Suppressor macrophage (primary cell): ENCODE measurements at places on chromosomes 1 and 21.
A peak's percentile ranks its signal among the peaks of the same experiment; 100 is the strongest.

DNA sequence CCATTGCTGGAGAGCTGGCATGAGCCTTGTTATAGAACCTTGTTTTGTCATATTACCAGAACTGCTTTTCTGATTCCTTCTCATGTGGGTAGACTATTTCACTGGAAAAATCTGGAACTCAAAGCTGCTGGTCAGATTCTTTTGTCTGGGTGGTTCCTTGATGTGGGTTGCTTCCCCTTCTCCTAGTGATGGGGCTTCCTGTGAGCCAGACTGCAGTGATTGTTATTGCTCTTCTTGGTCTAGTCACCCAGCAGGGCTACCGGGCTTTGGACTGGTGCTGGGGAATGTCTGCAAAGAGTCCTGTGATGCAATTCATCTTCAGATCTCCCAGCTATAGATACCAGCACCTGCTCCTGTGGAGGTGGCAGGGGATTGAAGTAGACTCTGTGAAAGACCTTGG is 59.4 kb downstream of the GPR137B start:
- peak; percentile 35 for DNase-seq

DNA sequence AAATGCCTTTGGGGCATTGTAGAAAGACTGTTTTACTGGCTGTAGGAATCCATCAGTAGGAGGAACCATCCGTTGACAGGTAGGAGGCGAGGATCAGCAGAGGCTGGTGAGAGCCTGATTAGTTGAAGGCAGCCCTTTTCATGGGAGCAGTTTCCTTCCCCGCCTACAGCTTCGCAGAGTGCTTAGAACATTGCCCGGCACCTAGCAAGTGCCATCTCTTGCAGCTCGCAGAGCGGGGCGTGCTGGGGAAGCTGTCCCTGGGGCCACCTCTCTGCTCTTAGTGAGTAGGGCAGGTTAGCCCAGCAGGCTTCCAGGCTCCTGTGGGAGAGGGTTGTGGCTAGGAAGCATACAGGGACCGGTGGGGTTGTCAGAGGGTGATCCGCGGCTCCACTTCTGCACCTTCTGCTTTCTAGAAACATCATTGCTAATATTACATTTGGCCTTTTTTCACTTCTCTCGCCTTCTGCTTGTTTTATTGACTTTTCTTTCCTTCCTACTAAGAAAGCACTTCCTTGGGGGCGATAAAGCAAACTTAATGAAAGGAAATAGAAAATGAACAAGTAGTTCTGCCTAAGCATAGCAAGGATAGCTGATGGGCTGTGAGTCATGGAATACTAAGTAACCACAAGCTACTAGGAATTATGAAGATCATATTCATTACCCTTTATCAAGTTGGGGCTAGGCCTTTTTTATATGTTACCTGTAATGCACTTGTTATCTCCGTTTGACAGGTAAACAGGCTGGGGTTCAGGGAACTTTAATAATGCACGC is 176.7 kb downstream of the GALNT2 start:
- DNase-seq, result no peak

GRCh38 chr1:55206210-55206609 is 9.0 kb downstream of the USP24 start:
- no peak for DNase-seq

DNA sequence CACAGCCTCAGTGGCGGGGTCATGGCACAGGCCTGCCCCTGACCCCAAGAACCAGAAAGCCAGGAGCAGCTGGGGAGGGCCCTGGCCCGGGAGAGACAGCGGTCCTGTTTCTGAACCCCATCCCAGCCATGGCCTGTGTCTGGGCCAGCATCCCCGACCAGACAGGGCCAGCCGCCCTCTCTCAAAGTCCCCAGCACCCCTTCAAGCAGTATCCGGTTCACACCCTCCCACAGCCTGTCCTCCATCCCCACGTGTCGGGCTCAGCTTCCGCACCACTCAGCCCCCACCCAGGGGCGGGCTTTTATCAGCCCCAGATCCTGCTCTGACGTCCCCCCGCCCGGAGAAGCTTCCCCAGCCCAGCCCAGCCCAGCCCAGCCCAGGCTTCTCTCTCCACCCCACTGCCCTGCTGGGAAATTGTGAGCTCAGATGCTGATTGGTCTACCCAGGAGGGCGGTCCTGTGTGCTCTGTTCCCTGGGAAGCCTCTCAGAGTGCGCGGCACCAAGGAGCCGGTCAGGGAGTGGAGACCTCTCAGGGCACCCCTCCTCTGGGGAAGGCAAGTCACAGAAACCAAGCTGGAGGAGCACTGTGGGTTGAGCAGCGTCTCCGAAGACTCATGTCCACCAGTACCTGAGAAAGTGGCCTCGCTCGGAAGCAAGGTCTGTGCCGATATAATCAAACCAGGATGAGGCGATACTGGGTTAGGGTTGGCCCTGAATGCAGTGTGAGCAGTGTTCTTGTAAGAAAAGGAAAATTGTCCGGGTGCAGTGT is 4.7 kb upstream of the FAAP20 start:
- DNase-seq, result peak; percentile 94

GRCh38 chr1:208476846-208477170 is 232.6 kb upstream of the PLXNA2 start:
- DNase-seq, result no peak

- DNase-seq, result no peak
Observed at GRCh38 chr1:24960071-24960801, 30.2 kb upstream of the RUNX3 start.

DNA sequence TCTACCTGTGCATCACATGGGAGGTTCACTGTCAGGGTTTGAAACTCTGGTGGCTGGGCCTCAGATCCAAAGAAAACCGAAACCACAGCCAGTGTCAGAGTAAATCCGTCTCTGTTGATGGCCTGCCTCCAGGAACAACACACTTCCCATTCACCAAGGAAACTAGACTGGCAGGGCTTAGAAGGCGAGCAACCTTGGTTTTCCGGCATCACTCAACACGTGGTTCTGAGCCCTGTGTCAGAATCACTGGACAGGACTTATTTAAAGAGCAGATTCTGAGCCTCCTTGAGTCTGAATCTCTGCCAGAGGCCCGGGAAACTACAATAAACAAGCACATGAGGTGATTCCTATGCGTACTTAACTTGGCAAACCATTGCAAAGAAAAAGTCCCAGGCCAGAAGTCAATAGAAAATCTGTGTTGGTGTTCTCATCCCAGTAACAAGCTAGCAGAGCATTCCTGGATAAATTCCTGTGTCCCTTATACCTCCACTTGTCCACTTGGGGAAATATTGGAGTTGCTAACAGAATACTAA is 70.0 kb downstream of the KCTD3 start:
- no peak for DNase-seq

- DNase-seq, result no peak
Observed at GRCh38 chr1:246001837-246002230, 505.2 kb downstream of the SMYD3 start.

DNA sequence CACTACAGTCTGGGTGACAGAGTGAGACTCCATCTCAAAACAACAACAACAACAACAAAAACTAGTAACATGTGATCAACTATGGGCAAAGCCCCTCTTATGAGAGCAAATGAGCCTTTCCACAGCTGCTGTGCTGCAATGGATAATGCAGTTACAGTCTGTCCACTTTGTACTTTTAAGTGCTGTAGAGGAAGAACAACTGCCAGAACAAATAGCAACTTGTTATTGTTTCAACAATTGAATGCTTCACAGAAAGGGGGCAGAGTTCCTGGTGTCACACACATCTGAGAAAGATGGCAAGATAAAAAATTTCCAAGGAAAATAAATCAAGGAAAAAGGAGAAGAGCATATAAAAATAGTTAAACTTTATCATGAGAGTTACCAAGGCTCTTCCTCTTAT is 243.6 kb upstream of the DMRTA2 start:
- no peak for DNase-seq

DNA sequence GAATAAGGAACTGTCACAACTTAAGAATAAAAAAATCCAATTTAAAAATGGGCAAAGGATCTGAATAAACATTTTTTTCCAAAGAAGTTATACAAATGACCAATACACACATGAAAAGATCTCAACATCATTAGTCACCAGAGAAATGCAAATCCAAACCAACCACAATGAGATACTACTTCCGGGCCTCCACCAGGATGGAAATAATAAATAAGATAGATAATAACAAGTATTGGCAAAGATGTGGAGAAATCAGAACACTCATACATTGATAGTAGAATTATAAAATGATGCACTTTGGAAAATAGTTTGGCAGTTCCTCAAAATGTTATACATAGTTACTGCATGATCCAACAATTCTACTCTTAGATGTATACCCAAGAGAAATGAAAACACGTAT is 18.7 kb downstream of the ZSWIM5 start:
- DNase-seq, result no peak

GRCh38 chr1:38241594-38242334 is 195.2 kb upstream of the POU3F1 start:
- no peak for DNase-seq

GRCh38 chr1:163928651-163929050 is 606.9 kb downstream of the NUF2 start:
- DNase-seq, result no peak

GRCh38 chr1:167721617-167722151 is at the start of gene MPZL1:
Gene MPZL1 (plus strand): TSS chr1:167721982. CDS start chr1:167722152, 170 bp downstream.
- DNase-seq, result peak; percentile 96

DNA sequence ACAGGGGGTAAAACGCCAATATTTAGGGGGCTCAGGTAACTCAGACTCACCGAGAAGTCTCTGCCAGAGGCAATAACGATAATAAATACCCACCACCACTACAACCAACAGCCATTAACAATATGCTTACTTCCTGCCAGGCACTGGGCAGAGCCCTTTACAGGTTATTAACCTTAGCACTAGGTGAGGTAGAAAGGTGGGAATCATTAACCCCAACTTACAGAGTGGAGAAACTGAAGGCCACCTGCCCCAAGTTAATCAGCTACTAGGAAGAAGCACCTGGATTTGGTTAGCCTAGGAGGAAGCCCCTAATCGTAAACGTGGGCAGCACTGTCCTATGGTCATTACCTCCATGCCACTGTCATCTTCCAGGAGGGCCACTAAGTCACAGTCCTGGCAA is 110.0 kb downstream of the UBR4 start:
- no peak for DNase-seq

GRCh38 chr1:67685067-67685557 is at the start of gene GADD45A:
Gene GADD45A (plus strand): TSS chr1:67685201. CDS start chr1:67685495, 294 bp downstream.
- DNase-seq, result peak; percentile 98

DNA sequence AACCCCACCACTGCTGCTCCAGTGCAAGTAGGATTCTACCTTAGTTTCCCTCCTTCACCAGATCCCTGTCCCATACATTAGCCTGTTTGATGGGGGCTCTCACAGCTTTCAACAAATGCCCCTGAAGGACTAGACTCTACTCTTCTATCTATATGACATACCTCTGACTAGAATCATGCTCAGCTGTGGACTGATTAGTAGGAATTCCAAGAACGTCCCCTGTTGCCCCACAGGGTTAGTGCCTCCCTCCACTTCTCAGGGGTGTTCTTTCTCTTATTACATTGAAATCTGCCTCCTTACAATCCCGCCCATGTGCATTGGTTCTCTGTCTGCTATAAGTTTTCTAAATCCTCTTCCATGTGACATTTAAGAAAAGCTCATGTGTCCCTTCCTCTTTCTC is 375.9 kb upstream of the DUSP10 start:
- no peak for DNase-seq

DNA sequence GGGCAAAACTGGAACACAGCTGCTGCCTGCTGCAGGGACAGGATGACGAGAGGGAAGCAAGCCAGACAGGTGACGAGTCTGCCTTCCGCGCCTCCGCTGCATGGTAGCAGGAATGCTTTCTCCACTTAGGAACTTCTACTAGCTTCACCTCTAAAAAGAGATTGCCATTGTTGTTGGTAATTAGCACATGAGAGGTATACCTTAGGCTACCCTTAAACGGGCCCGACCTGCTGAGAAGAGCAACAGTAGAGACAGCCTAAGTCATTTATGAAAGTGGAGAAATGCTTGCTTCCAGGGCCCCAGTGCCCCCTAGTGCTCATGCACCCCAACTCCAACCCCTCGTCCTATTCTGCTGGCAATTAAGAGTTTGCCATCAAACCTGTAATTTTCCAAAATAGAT is 96.9 kb upstream of the AKT3 start:
- DNase-seq, result no peak

DNA sequence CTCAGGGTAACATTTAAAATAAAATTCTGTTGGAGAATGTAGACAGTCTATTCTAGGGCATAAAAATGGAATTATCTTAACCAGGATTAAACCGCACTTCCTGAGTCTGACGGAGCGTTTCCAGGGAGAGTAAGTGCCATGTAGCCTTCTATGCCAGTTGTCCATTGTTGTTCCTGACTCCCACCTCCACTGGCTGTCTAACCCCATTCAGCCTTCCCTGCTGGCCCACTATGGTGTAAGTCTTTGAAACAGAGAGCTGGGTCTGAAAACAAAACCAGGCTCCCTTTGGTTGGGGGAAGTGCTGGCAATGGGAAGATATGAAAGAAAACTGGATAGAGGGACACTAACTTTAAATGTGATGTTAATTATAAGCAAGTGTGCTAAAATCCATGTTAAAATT is 71.2 kb upstream of the CNN3 start:
- DNase-seq, result no peak

DNA sequence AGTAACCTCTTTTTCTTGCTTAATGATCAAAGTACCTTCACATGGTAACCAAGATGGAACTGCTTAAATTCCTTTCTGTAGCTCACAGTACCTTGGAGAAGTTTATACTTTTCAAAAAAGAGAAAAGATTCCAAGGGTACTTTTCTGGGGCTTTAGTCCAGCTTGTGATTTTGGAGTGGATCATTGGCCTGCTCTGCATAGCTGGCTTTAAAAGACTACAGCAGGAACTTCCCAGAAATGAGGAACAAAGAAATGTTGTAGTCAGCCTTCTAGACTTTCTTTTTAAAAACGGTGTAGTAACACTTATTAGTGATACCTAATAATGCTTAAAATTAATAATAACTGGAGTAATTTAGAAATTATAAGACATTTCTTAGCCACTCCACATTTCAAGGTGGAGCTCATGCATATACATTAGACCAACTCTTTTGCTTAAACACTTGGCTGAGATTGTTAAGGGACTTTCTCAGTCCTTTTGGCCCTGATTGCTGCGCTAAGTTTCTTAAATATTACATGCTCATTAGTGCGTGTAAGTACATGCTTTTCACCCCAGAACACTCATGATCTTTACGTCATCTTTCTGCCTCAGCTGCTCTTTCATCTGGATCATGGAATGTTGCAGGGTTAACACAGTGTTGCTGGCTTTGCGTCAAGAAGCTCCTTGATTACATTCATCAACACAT is 57.3 kb downstream of the SDCCAG8 start:
- DNase-seq, result peak; percentile 33

- peak; percentile 65 for DNase-seq
Observed at GRCh38 chr1:76254104-76255030, 179.8 kb downstream of the ST6GALNAC3 start.

- DNase-seq, result no peak
Observed at GRCh38 chr1:244106176-244106575, 55.1 kb downstream of the ZBTB18 start.

- no peak for DNase-seq
Observed at GRCh38 chr21:28084951-28085350, 907.7 kb downstream of the LTN1 start.
